Neural progenitor cell (in vitro differentiated cells): ENCODE measurements at places on chromosomes 1 and 21. TPM values are rescaled to one million over a fixed set of nuclear protein-coding genes. Genes with fewer than 3 reads are reported as not detected.

- H3K4me1 ChIP-seq = no peaks in the 10 kb centered on the region
- peaks cover 8% of the 10 kb centered on the region for H3K36me3 ChIP-seq
- no peak overlapping the region for H3K4me3 ChIP-seq
- no peak for DNase-seq
- no peaks in the 10 kb centered on the region for H3K27me3 ChIP-seq
These were observed 84.9 kb upstream of the DMRTA2 start for GRCh38 chr1:50508040-50508586.

CR2 gene
- total RNA-seq = 0.15 TPM in 1 of 2 replicates, not detected in the other

CELA2A gene
- total RNA-seq = not detected in 2 replicates

EMC1 gene
- 32.6 and 40.0 TPM in 2 replicates for total RNA-seq

GRCh38 chr1:85461216-85461918, 3.6 kb downstream of the DDAH1 start:
- no peak overlapping the region for H3K4me3 ChIP-seq
- H3K27ac ChIP-seq = no peak overlapping the region
- H3K4me1 ChIP-seq = peaks cover 5% of the 10 kb centered on the region
- peaks cover 41% of the 10 kb centered on the region for H3K27me3 ChIP-seq
- DNase-seq = no peak
- H3K36me3 ChIP-seq = no peaks in the 10 kb centered on the region

GRCh38 chr1:101150266-101150665, 86.6 kb upstream of the S1PR1 start:
- H3K27me3 ChIP-seq = no peaks in the 10 kb centered on the region
- no peak for DNase-seq
- no peak overlapping the region for H3K4me3 ChIP-seq
- H3K27ac ChIP-seq = no peak overlapping the region
- no peaks in the 10 kb centered on the region for H3K36me3 ChIP-seq

DNA sequence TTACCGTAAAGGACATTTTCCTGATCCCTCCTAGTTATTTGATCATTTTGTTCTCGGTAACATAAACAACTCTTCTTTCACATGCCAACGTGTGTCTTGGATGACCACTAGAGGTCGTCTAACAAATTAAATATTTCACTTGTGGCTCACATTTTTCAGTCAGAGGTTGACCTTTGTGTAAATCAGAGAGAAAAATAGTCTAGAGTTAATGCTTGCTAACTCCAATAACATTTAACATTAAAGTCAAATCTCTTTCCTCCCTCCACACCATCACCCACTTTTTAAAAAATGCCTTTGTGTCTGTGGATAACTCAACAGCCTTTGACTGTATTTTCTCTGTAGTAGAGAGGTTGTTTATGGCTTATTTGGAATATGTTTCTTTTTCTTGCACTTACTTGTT, 220.5 kb upstream of the B3GALT2 start:
- no peaks in the 10 kb centered on the region for H3K36me3 ChIP-seq
- no peak overlapping the region for H3K4me3 ChIP-seq
- no peak overlapping the region for H3K27ac ChIP-seq
- H3K27me3 ChIP-seq = no peaks in the 10 kb centered on the region
- DNase-seq = peak; percentile 50
- H3K4me1 ChIP-seq = no peaks in the 10 kb centered on the region

DNA sequence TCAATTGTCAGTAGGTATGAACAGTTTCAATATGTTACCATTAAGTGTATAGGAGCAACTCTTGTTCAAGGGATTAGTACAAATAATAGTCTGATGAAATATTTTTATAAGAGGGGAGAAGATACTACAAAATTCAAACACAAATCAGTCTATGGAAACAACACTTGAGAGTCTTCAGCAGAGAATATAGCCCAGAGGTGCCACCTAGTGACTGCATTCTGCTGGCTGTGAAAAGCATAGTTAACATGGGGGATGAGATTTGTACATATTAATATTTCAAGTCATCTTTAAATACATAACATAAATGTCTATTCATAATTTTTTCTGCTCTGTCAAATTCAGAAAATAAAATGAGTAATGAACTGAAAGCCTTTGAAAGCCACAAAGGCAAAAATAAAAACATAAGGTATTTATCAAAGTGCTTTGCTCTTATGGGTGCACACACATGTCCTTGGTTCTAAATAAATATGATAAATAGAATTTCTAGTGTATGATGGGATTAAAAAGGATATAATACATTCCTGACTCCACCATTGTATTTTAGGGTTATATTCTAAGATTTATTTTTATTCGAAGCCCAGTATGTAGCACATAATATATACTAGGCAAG, 440.9 kb upstream of the ZRANB2 start:
- H3K27ac ChIP-seq = no peak overlapping the region
- no peaks in the 10 kb centered on the region for H3K36me3 ChIP-seq
- H3K4me1 ChIP-seq = no peaks in the 10 kb centered on the region
- no peaks in the 10 kb centered on the region for H3K27me3 ChIP-seq
- no peak overlapping the region for H3K4me3 ChIP-seq
- DNase-seq = peak; percentile 45

CPTP gene
- 1.0 and 13.5 TPM in 2 replicates for total RNA-seq

- no peaks in the 10 kb centered on the region for H3K4me1 ChIP-seq
- no peak within 1 kb of the TSS for H3K27ac ChIP-seq
- peaks cover 24% of the 10 kb centered on the region for H3K27me3 ChIP-seq
- no peaks in the 10 kb centered on the region for H3K36me3 ChIP-seq
- H3K4me3 ChIP-seq = peak within 1 kb of the TSS; percentile 18
These were observed at the start of gene F5 for GRCh38 chr1:169586395-169587255. TSS of gene F5 (minus strand) at chr1:169586481. CDS start at chr1:169586386, 95 bp downstream.
